Hippocampal formation (tissue), 2 donors: ENCODE measurements at places on chromosomes 1 and 21.

GRCh38 chr21:35969281-35969680 is 91.0 kb downstream of the SETD4 start:
- DNase-seq: no peak

GRCh38 chr1:184464757-184465156 is 77.9 kb downstream of the C1orf21 start:
- no peak for DNase-seq

DNA sequence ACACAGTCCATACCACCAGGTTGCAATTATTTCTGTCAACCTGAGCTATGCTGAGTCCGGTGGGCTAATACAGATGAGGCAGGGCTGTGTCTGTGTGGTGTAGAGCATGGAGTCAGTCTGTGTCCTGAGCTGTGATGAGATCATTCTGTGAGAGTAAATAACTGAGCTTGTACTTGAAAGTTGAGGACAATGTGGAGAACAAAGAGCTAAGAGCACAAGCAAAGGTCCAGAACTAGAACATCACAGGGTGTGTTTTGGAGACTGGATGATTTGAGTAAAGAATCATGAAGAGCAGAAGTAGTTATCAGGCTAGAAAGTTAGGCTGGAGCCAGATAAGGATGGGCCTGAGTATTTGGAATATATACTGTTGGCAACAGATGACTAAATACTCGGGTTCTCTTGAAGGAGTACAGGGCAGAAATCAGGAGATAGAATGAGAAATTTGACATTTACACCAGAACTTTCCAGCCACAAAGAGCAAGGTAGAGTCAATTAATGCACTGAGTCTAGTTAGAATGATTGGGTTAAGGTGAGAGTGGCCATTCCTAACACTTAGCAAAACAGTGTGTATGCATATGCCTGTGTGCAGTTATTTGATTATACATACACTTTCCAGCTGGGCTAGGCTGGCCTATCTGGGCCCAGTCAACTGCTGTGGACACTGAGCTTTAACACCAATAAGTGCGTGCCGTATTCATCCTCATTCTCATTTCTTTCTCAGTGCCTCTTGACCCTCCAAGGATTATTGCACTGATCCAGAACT is 48.8 kb downstream of the LEPR start:
- DNase-seq: no peak

GRCh38 chr21:26408511-26408910 is 164.6 kb downstream of the CYYR1 start:
- DNase-seq: no peak

- peak; percentile 16 for DNase-seq
Observed at GRCh38 chr1:6083801-6084446, 38.2 kb downstream of the KCNAB2 start.

DNA sequence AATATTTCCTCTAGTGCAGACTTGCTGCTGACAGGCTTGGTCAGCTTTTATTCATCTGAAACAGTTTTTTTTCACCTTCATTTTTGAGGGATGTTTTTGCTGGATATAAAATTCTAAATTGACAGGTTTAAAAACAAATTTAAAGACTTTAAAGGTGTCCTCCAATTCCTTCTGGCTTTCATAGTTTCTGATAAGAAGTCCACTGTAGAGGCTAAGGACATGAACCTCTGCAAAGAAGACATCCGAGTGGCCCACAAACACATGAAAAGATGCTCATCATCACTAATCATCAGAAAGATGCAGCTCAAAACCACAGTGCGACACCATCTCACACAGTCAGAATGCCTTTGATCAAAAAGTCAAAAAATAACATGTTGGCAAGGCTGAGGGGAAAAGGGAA is 42.0 kb upstream of the DYRK1A start:
- no peak for DNase-seq

DNA sequence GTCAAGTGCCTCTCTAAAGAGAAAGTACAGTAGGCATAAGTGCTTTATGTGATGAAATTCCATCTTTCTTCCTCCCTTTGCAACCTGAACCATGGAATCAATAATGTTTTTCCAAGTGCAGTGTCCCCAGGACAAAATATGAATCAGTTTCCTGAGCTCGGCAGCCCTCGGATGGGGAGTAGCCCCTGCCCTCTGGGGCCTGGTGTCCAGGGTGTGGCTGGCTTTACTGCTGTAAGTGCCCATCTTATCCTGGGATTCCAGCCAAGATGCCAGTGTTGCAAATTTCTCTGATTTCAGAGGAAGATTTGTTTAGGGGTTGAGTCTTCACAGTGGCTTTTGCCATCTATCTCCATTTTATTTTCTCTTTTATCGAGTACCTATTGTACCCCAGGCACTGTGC is 40.5 kb upstream of the SRP9 start:
- DNase-seq: no peak
